ENCODE measurements at places on chromosomes 13 and 19.

GRCh38 chr19:1206150-1206863, 729 bp downstream of the STK11 start:
- DNase-seq = no peak

GRCh38 chr13:113182046-113182445, 23.6 kb downstream of the PROZ start:
- no peak for DNase-seq

- DNase-seq = peak; percentile 22
These were observed 41.3 kb upstream of the IGFL4 start for GRCh38 chr19:46081928-46082727.

DNA sequence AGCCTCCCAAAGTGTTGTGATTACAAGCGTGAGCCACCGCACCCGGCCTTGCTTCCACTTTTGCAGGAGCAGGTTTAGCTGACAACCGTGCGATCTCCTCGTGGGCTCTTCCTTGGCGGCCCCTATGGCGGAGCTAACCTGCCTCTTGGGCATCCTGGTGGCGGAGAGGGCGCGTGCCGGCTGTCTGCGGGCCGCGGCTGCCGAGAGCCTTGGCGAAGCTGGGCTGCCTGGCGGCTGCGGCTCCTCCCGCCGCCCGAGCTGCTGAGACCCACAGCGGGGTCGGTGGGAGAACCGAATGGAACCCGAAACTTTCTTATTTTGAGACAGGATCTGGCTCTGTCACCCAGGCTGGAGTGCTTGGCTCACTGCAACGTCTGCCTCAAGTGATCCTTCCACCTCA, 55.7 kb downstream of the NLRP12 start:
- no peak for DNase-seq

DNA sequence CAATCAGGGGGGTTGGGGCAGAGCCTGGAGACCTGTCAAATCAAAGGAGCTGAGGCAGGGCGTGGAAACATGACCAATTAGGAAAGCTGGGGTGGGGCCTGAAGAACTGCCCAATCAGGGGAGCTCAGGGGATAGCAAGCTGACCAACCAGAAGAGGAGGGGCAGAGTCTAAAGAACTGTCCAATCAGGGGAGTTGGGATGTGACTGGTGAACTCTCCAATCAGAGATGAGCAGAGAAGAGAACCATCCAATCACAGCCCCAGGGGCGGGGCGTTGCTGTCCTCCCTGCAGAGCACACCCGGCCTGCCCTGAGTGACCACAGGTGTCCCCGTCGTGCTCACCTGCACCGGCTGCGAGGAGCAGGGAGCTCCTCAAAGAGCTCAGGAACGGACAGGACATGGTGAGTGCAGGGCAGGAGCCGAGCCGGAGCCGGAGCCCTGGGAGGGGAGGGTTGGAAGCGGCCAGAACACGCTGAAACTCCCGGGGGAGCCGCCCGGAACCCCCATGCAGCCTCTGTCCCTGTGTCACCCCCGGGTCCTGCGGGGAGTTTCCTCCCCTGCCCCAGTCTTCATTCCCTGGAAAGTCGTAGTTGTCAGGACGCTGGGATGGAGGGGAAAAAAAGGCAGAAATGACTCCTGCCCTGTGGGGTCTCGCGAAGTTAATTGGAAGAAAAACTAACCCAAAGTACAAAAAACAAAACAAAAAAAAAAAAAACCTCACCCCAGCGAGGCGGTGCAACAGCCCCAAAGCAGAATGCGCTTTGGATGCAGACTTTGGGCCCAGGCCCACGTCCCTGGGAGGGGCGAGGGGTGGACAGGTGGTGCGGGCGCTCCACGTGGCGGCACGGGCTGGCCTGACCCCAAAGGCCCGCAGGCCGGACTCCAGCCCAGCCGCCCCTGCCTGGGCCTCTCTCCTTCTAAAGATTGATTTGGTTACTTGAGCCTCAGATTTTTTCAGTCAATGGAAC, at the start of gene ZNF556:
ZNF556 (plus strand) TSS at position 311 of the 967 bp plus-strand sequence; CDS start at position 398, 87 bp downstream.
- peak; percentile 56 for DNase-seq

GRCh38 chr13:97328222-97328790, 105.7 kb upstream of the RAP2A start:
- DNase-seq = no peak

DNA sequence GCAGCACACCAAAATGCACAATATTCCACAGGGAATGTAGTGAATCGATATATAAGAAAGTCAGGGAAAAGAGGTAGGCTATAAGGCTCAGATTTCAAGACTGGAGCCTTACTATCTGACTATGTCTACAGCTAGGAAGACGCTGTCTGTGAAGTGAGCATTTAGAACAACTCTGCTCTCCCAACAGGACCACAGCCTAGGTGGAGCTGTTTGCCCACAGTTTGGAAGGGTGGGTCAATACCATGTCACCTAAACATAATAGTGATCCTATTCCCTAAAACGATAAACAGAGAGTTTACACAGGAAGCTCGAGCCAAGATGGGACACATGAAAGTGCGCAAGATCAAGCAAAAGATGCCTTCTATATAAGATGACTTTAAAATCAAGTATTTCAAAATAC, 2486.0 kb upstream of the PCDH20 start:
- DNase-seq = no peak

- DNase-seq = no peak
These were observed 187.4 kb downstream of the SUCLA2 start for GRCh38 chr13:47813718-47814117.

DNA sequence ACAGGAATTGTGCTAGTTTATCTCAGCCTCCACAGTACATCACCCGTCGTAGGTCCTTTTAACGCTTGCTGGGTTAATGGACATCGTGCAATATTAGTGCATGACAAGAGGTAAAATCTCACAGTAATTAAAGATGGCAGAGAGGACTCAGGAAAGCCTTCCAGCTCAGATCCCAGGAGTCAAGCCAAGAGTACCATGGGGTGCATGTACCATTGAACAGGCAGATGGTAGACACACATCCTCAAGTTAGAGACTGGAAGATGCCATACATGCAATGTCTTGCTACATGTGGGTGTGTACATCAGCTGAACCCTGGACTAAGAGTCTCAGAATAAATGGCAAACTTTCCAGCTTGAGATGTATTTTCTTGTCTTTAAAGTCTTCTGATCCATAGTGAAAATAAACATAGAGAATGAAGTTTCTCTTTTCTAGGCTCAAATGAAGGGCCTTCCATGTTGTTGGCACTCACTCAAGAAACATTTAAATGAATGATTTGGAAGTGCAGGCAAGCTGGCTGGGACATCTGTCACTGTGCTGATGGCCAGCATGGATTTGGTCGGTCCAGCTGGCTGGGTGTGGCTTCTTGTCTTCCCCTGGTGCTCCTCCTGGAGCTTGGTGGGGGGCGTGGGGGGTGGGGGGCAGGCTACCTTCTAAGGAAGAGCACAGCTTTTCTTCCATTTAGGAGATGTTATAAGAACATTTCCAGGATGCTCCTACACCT, 290.9 kb upstream of the MAB21L1 start:
- peak; percentile 18 for DNase-seq

DNA sequence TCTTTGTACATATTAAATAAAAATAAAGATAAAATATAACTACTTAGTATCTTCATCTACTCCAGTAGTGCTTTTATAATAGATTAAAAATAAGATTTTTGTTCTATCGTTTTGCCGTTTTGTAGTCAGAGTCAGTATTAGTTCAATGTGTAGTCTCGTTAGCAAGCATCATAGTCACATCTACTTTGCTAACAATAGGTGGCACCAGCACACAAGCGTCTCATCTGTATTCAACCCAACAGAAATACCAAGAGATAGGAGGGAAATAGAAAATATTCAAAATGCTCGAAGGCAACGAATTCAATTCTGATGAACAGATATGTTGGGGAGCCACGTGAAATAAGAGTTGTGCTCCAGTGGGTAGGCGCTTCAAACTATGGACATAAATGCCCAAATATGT, 21.4 kb upstream of the MICU2 start:
- peak; percentile 36 for DNase-seq

GRCh38 chr13:92312823-92313222, 913.8 kb upstream of the GPC6 start:
- DNase-seq = no peak

DNA sequence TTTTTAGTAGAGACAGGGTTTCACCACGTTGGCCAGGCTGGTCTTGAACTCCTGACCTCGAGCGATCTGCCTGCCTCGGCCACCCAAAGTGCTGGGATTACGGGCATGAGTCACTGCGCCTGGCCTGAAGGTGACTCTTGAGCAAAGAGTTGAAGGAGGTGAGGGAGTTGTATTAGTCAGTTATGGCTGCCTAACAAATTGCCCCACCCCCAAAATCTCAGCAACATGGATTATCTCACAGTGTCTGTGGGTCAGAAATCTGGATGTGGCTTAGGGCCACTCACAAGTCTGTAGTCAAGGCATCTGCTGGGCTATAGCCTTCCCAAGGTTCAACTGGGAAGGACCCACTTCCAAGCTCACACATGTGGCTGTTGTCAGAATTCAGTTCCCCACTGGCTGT, 52.8 kb upstream of the ADGRE5 start:
- DNase-seq = no peak

DNA sequence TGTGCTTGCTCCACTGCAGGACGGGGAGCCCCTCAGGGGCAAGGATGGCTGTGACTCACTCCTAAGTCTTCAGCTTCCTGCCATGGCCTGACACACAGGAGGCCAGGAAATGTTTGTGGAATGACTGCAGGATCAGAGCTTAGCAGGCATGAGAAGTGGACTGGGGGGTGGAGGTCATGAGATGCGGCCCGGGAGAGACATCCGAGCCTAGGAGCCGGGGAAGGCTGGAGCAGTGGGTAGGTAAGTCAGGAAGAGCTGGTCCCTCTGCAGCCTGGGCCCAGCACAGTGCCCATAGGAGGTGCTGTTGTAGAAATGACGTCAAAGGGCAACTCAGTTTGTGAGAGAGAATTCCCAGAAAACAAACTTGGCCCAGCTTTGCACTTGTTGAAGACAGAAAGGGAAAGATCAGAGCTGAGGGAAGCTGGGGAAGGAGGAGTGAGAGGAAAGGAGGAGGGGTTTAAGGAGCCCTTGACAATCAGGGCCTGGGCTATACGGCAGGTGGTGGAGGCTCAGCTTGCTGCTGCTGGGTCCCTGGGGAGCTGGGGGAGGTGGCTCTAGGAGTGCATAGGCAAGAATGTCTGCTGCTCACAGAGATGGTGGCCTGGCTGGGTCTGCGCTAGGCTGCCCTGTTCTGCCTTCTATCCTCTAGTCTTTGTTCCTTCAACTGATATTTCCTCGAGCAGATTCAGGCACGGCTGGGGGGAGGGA, 18.5 kb downstream of the POU2F2 start:
- no peak for DNase-seq

DNA sequence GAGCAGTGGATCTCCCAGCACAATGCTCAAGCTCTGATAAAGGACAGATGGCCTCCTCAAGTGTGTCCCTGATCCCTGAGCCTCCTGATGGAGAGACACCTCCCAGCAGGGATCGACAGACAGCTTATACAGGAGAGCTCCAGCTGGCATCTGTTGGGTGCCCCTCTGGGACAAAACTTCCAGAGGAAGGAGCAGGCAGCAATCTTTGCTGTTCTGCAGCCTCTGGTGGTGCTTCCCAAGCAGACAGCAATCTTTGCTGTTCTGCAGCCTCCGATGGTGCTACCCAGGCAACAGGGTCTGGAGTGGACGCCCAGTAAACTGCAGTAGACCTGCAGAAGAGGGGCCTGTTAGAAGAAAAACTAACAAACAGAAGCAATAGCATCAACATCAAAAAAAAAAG, 349.3 kb upstream of the SPRY2 start:
- no peak for DNase-seq

GRCh38 chr19:41714598-41714997, 6.2 kb downstream of the CEACAM5 start:
- DNase-seq = no peak

GRCh38 chr19:6185835-6186834, 50.7 kb downstream of the ACSBG2 start:
- no peak for DNase-seq

DNA sequence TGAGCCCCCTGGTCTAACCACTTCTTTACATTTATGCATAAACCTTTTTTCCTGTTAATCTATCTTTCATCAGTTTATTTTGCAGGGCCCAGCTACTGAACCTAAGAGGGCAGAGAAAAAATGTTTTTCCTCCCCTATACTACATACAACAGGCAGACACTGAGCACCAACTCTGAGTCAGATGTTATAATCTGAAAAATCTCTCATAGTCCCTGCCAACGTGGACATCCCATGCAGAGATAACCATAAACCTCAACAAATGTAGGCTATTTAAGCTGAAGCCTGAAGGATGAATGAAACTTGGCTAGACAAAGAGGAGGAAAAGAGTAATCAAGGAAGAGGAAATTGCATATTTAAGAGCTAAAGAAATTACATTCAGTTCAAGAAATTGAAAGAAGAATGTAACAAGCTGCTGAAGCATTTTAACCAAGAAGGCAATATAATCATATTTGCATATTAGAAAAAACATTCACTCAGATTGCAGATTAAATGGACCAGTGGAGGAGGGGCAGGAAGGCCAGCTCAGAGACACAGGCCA, 2.6 kb downstream of the NEK3 start:
- DNase-seq = no peak

GRCh38 chr19:5397804-5398692, 57.2 kb upstream of the ZNRF4 start:
- no peak for DNase-seq

DNA sequence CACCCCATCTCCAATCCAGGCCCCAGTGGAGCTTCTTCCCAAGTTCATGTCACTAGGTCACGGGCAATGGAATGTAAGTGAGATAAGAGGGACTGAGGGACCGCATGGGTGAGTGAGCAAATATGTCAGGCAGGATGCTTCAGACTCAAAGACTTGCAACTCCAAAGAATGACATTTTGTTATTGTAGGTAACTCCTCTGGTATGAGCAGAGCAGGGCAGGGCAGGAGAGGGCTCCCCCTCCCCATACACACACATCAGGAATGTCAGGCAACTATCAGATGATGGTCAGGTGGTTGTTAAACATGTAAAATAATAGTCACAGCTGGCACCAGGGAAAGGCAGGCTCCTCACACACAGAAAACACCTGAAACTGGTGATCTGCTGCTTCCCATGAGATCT, 10.6 kb downstream of the ERVV-2 start:
- no peak for DNase-seq

DNA sequence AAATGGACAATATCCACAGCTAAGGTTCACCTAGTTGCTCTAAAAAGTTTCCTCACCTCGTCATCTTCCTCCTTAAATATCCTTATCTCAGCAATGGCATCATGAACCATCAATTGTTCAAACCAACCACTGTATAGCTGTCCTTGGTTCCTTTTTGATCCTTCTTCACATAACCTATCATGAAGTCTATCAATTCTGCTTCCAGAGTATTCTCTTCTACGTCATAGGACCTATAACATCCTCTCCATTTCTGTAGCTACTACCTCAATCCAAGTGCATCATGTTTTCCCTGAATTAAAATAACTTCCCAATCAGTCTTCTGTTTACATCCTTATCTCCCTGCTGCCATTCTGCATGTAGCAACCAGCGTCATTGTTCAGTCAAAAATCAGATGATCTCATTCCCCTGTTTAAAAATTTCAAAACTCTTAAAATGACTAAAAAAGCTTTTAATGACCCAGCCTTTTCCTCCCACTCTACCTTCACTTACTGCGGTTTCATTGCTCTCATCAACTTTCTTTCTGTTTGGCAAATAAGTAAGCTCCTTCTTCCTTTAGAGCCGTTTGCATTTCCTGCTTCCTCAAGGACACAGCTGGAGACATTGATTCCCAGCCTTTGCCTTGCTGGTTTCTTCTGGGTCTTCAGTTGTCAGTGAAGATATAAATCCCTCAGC, 223.9 kb upstream of the MIR17HG start:
- DNase-seq = no peak

GRCh38 chr13:73187106-73187505, 128.3 kb downstream of the KLF5 start:
- DNase-seq = no peak

GRCh38 chr19:6209233-6209632, 70.5 kb downstream of the MLLT1 start:
- DNase-seq = no peak

- no peak for DNase-seq
These were observed 17.3 kb downstream of the DEDD2 start for GRCh38 chr19:42200116-42200715.

GRCh38 chr19:42422901-42423461, 4.2 kb downstream of the LIPE start:
- no peak for DNase-seq

Measured in NCI-H2081 (cell line).